ENCODE measurements at places on chromosomes 2 and 18. TPM values are rescaled to one million over a fixed set of nuclear protein-coding genes. Genes with fewer than 3 reads are reported as not detected.

Gene SERTAD2
- total RNA-seq = 20.5 TPM

Gene BMPR2
- 113 TPM for total RNA-seq

Gene CDK5R2
- not detected for total RNA-seq

Gene NPHP1
- total RNA-seq = 3.3 TPM

Gene PLEKHB2
- 57.7 TPM for total RNA-seq

Gene POTEC
- not detected for total RNA-seq

Gene ANKRD39
- 7.9 TPM for total RNA-seq

Gene RBM44
- 0.50 TPM for total RNA-seq

Gene GATA6
- total RNA-seq = 13.1 TPM

Gene RGPD4
- total RNA-seq = 0.10 TPM
